Left cardiac atrium (tissue), 4 donors: ENCODE measurements at places on chromosomes 7 and 10.
A peak's percentile ranks its signal among the peaks of the same experiment; 100 is the strongest.

GRCh38 chr10:91206427-91206826 lies 14.0 kb upstream of the PCGF5 start:
- no peak for DNase-seq

DNA sequence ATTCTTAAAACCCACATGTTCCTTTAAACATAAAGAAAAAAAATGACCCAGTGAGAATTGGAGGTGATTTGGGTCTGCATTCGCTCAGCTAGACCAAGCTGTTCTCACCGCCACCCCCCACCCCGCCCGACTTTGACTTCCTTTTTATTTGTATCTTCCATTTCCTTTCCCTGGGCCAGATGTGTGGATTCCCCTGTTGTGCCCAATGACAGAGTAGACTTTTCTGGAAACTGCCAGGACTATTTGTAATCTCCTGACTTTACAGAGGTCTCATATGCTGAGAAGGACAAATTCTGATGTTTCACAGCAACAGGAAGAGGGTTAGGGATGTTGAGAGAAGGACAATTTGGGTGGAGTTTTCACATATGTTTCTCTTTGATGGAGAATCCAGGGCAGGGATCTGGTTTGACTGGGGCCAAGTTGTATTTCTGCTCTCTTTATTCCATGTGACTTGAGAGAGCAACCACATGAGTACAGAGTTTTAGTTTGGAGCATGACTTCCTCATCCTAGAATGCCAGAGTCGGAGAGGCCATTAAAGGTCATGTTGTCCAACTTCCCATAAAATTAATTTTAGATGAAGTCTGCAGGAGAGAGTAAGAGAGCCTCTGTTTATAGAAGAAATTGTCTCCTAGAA lies 1023.2 kb downstream of the LRMDA start:
- DNase-seq: no peak

- DNase-seq: peak; percentile 54
Observed at GRCh38 chr10:7251696-7252465, 159.0 kb downstream of the SFMBT2 start.

- DNase-seq: no peak
Observed at GRCh38 chr10:32795598-32796183, 162.3 kb downstream of the ITGB1 start.

DNA sequence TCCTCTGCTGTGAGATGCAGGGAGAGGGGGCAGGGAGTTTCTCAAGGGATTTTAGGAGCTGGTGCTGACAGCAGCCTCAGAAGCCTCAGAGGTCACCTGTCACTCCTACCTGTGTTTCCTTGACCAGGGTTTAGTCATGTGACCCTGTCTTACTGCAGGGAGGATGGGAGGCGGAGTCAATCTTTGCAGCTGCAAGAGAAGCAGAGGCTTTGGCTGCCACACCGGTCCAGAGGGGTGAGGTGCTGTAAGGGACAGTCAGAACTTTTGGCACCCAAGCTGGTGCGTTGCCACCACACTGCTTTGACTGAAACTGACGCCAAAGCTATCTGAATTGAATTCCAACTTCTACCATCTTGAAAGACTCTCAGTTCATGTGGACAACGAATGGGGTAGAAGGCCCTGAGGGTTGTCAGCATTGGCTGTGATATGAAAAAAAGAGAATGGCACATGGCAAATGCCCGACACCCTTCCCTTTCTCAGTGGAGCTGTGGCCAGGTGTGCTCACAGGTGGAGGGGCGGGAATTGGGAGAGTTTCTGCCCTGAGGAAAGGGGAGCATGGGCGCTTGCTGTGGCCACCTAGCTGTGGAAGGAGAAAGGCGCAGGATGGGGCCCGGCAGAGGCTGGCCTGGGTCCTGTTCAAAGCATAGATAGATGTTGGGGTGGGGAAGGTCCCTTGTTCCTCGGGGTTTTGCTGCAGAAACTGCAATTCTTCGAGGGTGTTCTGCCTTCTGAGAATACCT lies 69.3 kb downstream of the ARHGAP22 start:
- no peak for DNase-seq
